ENCODE measurements at places on chromosomes 4 and X. TPM values are rescaled to one million over a fixed set of nuclear protein-coding genes. Genes with fewer than 3 reads are reported as not detected.

- no peaks in the 10 kb centered on the region for H3K4me1 ChIP-seq
- H3K4me3 ChIP-seq = no peak overlapping the region
- no peaks in the 10 kb centered on the region for H3K36me3 ChIP-seq
- no peak for DNase-seq
Measured at GRCh38 chrX:130851569-130851968, 51.4 kb downstream of the ENOX2 start.

Gene OPRPN
- not detected for total RNA-seq

Gene MORF4L2
- total RNA-seq = 1,160 TPM

Gene COPS4
- total RNA-seq = 56.7 TPM

GRCh38 chrX:97372001-97372766, 488.5 kb downstream of the RPA4 start:
- no peak for DNase-seq
- no peak overlapping the region for H3K27ac ChIP-seq
- H3K27me3 ChIP-seq = no peaks in the 10 kb centered on the region
- H3K4me1 ChIP-seq = no peaks in the 10 kb centered on the region
- no peaks in the 10 kb centered on the region for H3K36me3 ChIP-seq
- no peak overlapping the region for H3K4me3 ChIP-seq

DNA sequence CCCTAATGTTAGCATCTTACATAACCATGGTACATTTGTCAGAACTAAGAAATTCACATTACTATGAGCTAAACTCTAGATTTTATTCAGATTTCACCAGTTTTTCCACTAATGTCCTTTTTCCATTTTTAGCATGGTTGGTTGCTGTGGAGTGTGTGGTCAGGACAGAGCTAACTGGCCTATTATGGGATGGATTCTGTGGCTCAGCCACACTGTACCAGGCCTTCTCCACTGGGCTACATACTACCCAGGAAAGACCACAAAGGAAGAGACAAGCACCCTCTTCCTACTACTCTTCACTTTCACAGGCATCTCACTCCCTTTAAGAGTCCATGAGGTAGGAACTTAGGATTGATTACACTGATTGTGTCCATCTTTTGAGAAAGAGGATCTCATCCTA, 67.4 kb downstream of the ZNF827 start:
- no peaks in the 10 kb centered on the region for H3K36me3 ChIP-seq
- H3K27ac ChIP-seq = no peak overlapping the region
- DNase-seq = no peak
- H3K27me3 ChIP-seq = no peaks in the 10 kb centered on the region

Gene PCDH7
- 59.9 TPM for total RNA-seq

Data from hepatocyte (in vitro differentiated cells).